ENCODE measurements at places on chromosomes 16 and 17.

DNA sequence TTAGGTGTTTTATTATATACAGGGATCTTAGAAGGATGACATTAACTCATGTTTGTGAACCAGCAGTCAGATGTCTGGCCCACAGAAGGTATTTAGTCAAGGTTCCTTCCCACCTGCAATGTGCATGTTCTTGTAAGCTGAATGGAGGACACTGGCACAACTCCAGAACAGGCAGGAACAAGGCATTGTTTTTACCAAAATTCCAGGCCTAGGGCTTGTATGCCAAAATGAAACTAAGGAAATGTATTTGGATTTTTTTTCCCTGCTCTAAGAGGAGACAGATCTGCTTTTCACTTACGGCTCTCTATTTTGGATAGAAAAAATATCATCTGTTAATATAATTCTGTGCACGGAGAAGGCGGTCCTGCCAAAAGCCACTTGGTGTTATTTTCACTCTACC lies 312.5 kb downstream of the GRIN2A start:
- DNase-seq: no peak

GRCh38 chr17:49985310-49985990 lies 9.6 kb downstream of the DLX3 start:
- DNase-seq: no peak

GRCh38 chr16:26992666-26993349 lies 73.9 kb upstream of the C16orf82 start:
- no peak for DNase-seq

- peak; percentile 65 for DNase-seq
Measured at GRCh38 chr16:20383106-20384029, 21.2 kb downstream of the PDILT start.

- no peak for DNase-seq
Measured at GRCh38 chr16:1035066-1035415, 37.5 kb upstream of the SSTR5 start.

- peak; percentile 53 for DNase-seq
Measured at GRCh38 chr16:84616515-84616914, 1.4 kb downstream of the COTL1 start.

GRCh38 chr17:76824093-76824492 lies 44.1 kb upstream of the MGAT5B start:
- DNase-seq: no peak

- peak; percentile 99 for DNase-seq
Measured at GRCh38 chr17:47621293-47622179, 28.2 kb upstream of the KPNB1 start.

GRCh38 chr17:44850025-44850424 lies 2.3 kb downstream of the HIGD1B start:
- DNase-seq: no peak

All from ELR (cell line).